Osteoblast (primary cell): ENCODE measurements at places on chromosomes 3 and 15. TPM values are rescaled to one million over a fixed set of nuclear protein-coding genes. Genes with fewer than 3 reads are reported as not detected.
A peak's percentile ranks its signal among the peaks of the same experiment; 100 is the strongest.

- H3K4me3 ChIP-seq: no peak overlapping the region
- no peaks in the 10 kb centered on the region for H3K27me3 ChIP-seq
- no peak for DNase-seq
- H3K4me1 ChIP-seq: no peaks in the 10 kb centered on the region
- peaks cover 8% of the 10 kb centered on the region for H3K36me3 ChIP-seq
Observed at GRCh38 chr3:81502236-81502635, 259.2 kb downstream of the GBE1 start.

Gene TPRG1
- 3.5 and 6.5 TPM in 2 replicates for total RNA-seq

- H3K27ac ChIP-seq: no peak overlapping the region
- DNase-seq: no peak
- H3K27me3 ChIP-seq: no peaks in the 10 kb centered on the region
- H3K4me3 ChIP-seq: no peak overlapping the region
- H3K4me1 ChIP-seq: no peaks in the 10 kb centered on the region
Observed at GRCh38 chr3:109152320-109152719, 15.8 kb downstream of the C3orf85 start.

- H3K27me3 ChIP-seq: no peaks in the 10 kb centered on the region
- no peak for DNase-seq
- H3K36me3 ChIP-seq: no peaks in the 10 kb centered on the region
- no peaks in the 10 kb centered on the region for H3K4me1 ChIP-seq
Observed at GRCh38 chr3:163735394-163735793, 1342.9 kb downstream of the SI start.

DNA sequence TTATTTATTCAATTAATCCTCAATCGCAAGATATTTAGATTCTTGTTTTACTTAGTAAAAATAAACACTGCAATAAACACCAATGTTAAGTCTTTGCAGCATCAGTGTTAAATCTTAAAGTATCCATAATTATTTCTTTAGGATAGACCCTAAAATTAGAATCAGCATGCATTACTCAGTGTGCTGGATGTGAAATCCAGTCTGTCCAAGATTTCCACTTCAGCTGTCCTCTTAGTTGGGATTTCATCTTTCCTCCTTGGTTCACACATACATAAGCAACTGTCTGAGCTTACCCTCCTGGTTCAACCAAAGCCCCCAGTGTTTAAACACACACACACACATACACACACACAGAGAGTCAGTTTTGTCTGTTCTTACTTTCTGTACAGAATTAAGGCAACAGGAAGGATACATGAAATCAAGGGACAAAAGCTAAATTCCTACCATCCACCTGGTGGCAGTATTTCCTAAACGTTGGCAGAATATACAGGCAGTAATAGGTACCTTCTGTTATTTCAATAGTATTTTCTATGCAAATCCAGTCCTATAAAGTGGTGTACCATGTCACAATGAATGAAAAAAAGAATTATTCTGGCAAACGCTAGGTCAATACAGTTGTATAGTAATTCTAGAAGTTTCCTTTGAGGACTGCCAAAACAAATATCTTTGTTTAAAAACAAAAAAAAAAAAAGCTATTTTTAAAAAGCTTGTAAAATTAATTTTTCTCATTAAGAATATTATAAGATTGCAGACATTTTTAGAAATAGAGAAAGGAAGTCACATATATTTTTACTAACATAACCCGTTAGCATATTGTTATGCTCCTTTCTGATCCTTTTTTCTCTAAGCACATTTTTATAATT lies 27.3 kb upstream of the DMXL2 start:
- peaks cover 5% of the 10 kb centered on the region for H3K27me3 ChIP-seq
- no peaks in the 10 kb centered on the region for H3K36me3 ChIP-seq
- H3K4me1 ChIP-seq: peaks cover 3% of the 10 kb centered on the region
- DNase-seq: no peak
- no peak overlapping the region for H3K27ac ChIP-seq

DNA sequence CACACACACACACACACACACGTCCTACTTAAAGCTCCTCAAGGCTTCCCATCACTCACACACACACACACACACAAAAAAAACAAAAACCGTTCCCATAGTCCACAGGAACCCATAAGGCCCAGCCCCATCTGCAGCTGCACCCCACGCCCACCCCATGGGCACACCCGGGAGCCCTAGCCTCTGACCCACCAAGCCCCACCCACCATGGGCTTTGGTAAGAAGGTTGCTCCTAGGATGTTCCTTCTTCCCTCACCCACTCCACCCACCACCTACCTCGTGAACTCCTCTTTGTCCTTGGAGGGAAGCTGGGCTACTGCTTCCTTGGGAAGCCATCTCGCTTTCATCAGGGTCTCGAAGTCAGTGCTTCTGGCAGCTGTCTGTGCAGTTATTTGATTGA lies 115.1 kb downstream of the TPRA1 start:
- no peak for DNase-seq
- peaks cover 10% of the 10 kb centered on the region for H3K27me3 ChIP-seq
- no peaks in the 10 kb centered on the region for H3K4me1 ChIP-seq
- no peak overlapping the region for H3K27ac ChIP-seq

DNA sequence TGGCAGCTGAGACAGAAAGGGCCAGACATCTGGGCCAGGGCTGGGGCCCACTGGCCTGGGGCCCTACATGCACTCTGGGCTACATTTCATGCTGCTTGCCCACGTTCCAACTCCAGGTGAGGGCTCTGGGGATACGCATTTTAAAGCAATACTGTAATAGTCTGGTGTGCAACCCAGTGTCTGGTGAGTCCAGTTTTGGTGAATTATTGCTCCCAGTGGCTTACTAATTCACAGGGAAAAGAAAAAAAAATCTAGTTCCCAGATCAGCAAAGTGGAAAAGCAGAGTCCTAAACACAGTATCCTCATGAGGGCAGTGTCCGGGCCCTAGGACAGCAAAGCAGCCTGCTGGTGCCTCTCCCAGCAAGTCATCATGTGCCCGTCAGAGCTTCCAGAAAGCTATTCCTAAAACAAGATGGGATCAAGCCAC lies 82.4 kb downstream of the CCNL1 start:
- no peaks in the 10 kb centered on the region for H3K27me3 ChIP-seq
- peak; percentile 86 for DNase-seq
- no peaks in the 10 kb centered on the region for H3K36me3 ChIP-seq
- H3K4me3 ChIP-seq: peak overlapping the region; percentile 31
- peak overlapping the region; percentile 91 for H3K27ac ChIP-seq

DNA sequence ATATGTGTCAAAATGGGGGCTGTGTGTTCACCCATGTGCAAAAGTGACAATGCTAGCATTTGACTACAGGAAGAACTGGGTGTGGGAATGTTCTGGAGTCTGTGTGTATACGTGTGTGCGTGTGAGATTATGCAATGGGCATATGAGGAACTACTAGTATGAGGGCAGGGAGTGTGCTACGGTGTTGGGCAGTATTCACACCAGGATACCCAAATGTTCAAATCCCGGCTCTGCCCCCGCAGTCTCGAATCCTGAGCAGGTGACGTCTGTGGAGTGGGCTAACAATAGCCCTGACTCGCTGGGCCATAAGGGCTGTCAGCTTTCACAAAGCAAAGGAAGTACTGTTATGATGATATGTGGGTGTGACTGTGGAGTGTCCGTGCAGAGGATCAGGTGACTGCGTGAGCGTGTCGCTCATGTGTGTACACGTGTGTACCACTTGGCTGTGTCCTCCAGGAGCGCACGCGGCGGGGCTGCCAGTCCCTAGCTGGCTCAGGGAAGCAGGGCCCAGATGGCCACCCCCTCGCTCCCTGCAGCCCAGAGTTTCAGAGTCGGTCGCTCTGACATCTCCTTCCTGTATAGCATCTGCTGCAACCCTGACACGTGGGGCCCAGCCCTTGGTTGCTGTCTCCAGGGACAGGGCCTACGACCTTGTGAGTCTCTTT lies 27.2 kb downstream of the IQSEC1 start:
- no peak overlapping the region for H3K4me3 ChIP-seq
- no peak for DNase-seq
- no peaks in the 10 kb centered on the region for H3K36me3 ChIP-seq
- no peaks in the 10 kb centered on the region for H3K27me3 ChIP-seq
- H3K27ac ChIP-seq: no peak overlapping the region
- H3K4me1 ChIP-seq: no peaks in the 10 kb centered on the region

DNA sequence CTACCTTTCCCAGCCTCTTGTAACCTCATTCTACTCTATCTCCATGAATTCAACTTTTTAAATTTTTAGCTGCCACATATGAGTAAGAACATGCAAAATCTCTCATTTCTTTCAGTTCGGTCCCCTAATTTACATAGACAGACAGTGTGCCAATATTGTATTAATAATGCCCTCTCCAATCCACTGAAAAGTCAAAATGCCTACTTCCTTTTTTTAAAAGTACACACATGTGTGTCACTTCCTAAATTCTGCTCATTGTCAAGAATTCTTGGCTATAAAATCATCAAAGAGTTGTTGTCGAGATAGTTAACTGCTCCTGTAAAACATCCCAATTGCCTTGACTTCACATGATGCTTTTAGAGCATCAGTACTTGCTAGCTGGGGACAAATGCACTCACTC lies 84.2 kb upstream of the IL12A start:
- H3K4me3 ChIP-seq: no peak overlapping the region
- DNase-seq: no peak
- H3K36me3 ChIP-seq: no peaks in the 10 kb centered on the region
- H3K27me3 ChIP-seq: no peaks in the 10 kb centered on the region
- no peak overlapping the region for H3K27ac ChIP-seq
- no peaks in the 10 kb centered on the region for H3K4me1 ChIP-seq

- DNase-seq: no peak
- no peak overlapping the region for H3K27ac ChIP-seq
- H3K4me1 ChIP-seq: no peaks in the 10 kb centered on the region
- no peaks in the 10 kb centered on the region for H3K27me3 ChIP-seq
Observed at GRCh38 chr3:83003917-83004316, 1242.5 kb upstream of the GBE1 start.

DNA sequence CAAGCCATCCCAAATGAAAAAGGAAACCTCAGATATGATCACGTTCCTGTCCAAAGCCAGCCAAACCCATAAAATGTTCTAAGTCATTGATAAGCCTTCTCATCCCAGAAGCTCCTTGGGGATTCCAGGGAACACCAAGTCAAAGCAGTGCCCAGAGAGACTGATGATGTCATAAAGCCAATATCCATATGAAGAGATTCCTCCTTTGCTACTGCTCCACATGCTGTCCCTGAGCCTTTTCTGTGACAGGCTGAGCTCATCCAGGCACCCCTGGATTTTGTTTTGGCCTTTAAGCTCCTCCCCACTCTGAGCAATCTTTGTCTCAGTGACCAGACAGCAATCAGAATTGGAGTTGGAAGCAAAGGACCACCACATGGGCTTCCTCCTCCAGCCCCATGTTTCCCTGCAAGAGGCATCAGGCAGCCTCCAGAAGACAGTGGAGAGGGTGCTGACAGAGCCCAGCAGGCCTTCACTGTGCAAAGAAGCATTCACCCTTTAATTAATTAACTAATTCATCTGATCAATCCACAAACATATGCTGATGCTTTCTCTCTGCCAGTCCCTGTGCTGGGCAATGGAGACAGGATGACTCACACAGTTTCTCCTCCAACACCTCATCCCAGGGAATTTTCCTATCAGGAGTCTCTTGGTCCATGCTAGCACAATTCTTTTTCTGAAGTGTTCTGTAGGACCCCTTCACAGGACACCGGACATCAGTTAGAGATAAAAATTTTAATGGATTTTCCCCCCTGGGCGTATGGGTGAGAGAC lies 25.0 kb downstream of the MEX3B start:
- no peaks in the 10 kb centered on the region for H3K4me1 ChIP-seq
- peak; percentile 78 for DNase-seq

Gene EIF4E3
- 2.9 and 3.5 TPM in 2 replicates for total RNA-seq

- no peak overlapping the region for H3K27ac ChIP-seq
- H3K27me3 ChIP-seq: no peaks in the 10 kb centered on the region
- no peaks in the 10 kb centered on the region for H3K36me3 ChIP-seq
- DNase-seq: no peak
- H3K4me3 ChIP-seq: no peak overlapping the region
Observed at GRCh38 chr15:35477312-35478262, 68.4 kb downstream of the DPH6 start.

- H3K27ac ChIP-seq: peak overlapping the region; percentile 43
- no peak overlapping the region for H3K4me3 ChIP-seq
- H3K36me3 ChIP-seq: no peaks in the 10 kb centered on the region
- DNase-seq: no peak
- peaks cover 22% of the 10 kb centered on the region for H3K4me1 ChIP-seq
Observed at GRCh38 chr3:187264911-187265310, 26.6 kb downstream of the MASP1 start.

DNA sequence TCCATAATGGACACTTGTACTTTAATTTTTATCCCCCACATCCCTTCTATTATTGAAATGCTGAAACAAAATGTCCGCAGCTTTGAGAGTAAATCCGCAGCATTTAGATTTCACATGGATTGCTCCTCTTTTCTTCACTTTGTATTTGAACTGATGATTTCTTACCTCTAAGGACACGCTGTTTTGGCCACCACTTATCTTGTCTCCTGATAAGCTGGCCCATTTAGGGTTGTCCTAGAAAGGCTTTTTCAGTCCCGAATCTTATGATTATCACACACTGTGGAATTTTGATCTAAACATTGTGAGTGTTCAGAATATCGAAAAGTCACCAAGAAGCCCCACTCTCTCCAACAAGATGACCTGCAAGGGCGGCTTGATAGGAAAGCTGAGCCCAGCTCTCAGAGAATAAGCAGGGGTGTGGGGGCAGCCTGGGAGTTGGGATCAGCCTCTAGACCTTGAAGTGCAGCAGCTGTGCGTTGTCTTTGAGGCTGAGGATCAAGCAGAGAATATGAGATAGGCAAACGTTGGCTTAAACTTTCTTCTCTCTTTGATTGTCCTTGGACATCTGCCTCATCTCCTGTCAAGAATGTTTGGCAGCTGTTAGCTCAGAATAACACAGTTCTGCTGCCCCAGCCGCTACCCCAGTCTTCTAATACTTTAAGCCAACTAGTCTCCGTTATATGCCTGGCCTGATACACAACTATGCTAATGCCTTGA lies 399.7 kb upstream of the NR2F2 start:
- no peaks in the 10 kb centered on the region for H3K27me3 ChIP-seq
- DNase-seq: no peak
- H3K27ac ChIP-seq: no peak overlapping the region
- H3K36me3 ChIP-seq: no peaks in the 10 kb centered on the region
- H3K4me3 ChIP-seq: no peak overlapping the region
- peaks cover 4% of the 10 kb centered on the region for H3K4me1 ChIP-seq

DNA sequence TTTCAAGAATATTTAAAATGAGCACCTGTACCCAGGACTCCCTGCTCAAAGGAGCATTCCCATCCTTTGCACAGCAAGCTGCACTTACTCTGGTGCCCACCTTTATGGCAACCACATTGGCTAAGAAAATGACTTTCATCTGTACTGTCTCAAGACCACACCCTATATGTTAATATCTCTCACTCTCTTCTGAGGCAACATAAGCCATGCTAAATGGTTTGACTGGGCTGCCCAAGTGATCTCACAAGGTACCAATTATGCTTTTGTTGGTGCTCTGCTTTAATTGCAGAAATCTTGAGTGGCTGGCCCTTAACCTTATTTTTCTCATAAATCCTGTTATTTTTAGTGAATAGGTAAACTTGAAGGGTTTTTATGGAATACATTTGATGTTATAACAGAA lies 17.7 kb downstream of the RYK start:
- no peak for DNase-seq
- peaks cover 17% of the 10 kb centered on the region for H3K4me1 ChIP-seq
- H3K36me3 ChIP-seq: no peaks in the 10 kb centered on the region
- no peak overlapping the region for H3K4me3 ChIP-seq
- H3K27ac ChIP-seq: no peak overlapping the region

Gene DZIP3
- total RNA-seq: 12.3 and 12.4 TPM in 2 replicates

Gene STAC
- 3.3 and 6.5 TPM in 2 replicates for total RNA-seq
